ENCODE measurements at places on chromosomes 1 and 21. TPM values are rescaled to one million over a fixed set of nuclear protein-coding genes. Genes with fewer than 3 reads are reported as not detected.

The S100A9 gene
- not detected for total RNA-seq

DNA sequence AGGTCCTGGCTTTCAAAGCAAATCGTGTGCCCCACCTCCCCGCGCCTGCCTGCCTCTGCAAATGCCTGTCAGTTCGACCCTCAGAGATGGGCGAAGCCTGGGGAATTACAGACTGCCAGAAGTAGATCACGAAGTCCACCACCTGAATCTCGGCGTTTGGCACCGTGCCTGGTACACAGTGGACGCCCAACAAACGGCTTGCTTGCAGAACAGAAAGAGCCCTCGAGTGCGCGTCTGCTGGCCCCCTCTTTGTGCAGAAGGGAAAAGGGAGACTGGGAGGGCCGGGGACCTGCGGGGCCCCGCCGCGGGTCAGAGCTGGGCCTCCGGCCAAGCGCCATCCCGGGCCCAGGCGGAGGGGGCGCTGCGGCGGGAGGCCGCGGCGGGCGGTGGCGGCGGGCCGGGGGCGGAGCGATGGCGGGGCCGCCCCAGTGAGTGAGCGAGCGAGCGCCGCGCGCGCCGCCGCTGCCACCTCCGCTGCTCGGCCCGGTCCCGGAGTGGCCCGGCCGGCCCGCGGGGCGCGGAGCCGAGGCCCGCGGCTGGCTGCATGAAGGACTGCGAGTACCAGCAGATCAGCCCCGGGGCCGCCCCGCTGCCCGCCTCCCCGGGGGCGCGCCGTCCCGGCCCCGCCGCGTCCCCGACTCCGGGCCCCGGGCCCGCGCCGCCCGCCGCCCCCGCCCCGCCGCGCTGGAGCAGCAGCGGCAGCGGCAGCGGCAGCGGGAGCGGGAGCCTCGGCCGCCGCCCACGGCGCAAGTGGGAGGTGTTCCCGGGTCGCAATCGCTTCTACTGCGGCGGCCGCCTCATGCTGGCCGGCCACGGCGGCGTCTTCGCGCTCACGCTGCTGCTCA, at the start of gene ZDHHC18:
TSS of gene ZDHHC18 (plus strand) at position 428 of the 845 bp plus-strand sequence. CDS start at position 545, 117 bp downstream.
- peak; percentile 31 for DNase-seq

DNA sequence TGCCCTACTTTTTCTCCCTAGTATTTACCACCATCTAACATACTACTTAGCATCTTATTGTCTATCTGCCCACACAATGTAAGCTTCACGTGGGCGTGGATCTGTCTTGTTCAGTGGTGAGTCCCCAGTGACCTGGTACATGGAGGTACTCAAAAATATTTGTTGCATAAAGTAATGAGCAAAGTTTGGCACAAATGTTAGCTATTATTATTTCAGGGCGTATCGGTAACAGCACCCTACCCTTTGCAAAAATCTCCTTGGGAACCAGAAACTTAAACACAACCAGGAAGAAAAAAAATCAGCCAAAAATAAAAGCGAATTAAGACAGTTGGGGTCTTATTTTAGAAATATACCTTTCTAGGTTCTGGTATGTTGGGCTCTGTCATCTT, 454 bp upstream of the NENF start:
- peak; percentile 20 for DNase-seq

DNA sequence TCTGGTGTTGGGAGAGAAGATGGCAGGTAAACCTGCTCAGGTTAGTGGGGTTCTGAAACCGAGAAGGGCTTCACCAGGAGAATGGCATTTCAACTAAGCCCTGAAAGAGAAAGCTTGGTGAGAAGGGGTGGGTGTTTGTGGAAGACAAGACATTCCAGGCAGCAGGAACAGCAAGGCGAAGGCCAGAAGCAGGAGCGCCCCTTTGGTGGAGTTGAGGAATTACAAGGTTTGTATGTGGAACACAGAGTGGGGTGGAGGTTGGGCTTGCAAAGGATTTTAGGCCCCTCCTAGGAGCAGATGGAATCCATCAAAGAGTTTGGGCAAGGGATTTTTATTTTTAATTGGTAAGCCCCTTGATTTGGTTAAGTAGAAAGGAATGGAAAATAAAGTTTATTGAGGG, 24.8 kb upstream of the ELOA start:
- peak; percentile 39 for DNase-seq
